Hematopoietic multipotent progenitor cell treated with erythropoietin and hydrocortisone succinate and interleukin-3 and kit ligand, for 6 days (in vitro differentiated cells): ENCODE measurements at places on chromosomes 6 and 20.

DNA sequence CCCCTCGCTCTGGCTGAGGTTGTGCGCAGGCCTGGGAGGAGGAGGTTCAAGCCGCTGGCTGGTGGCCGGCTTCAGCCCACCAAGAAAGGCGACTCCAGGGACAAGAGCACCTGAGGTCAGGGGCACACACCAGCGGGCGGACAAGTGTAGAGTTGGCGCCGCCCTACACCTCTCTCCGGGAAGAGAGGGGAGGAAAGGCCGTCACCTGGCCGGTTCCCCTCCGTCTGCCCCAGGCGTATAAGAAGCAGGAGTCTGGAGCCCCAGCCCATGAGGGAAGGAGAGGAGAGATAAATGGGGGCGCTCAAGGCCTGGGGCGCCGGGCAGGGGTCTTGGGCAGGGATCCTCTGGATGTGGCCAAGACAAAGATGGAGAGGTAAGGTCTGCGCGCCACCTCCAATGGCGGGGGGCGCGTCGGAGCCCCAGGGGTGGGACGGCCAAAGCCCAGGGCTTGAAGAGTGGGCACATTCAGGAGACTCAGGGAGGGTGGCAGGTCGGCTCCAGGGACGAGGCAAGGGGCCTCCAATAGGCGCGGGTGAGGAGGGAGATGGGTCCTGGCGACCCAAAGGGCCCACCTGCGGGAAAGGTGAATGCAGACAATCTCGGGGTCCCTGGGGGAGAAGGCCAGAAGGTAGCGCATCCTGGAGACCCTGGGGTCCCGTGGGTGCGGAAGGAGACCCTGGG lies 826 bp downstream of the RIMS4 start:
- DNase-seq = no peak

GRCh38 chr6:36371211-36371610 lies 16.3 kb downstream of the ETV7 start:
- DNase-seq = no peak

DNA sequence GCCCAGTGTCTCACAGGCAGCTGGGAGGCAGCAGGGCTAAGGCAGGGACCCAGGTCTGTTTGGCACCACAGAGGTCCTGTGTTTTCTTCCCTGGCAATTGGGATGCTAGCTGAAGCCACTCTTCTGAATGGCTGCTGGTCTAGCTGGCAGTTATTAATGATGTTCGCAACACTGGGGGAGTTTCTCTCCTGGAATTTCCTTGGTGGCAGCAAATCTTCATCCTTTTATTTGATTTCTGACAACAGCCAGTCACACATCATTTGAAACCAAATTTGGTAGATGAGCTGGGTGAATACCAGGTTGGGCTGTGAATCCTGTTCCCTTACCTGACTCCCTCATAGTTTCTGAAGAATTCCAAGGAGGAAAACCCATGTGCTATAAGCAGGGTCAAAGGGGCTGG lies 40.8 kb upstream of the SLC4A11 start:
- no peak for DNase-seq

GRCh38 chr20:59832406-59833363 lies 100.8 kb downstream of the SYCP2 start:
- DNase-seq = no peak

- no peak for DNase-seq
Measured at GRCh38 chr6:1500913-1501312, 108.8 kb upstream of the FOXC1 start.

DNA sequence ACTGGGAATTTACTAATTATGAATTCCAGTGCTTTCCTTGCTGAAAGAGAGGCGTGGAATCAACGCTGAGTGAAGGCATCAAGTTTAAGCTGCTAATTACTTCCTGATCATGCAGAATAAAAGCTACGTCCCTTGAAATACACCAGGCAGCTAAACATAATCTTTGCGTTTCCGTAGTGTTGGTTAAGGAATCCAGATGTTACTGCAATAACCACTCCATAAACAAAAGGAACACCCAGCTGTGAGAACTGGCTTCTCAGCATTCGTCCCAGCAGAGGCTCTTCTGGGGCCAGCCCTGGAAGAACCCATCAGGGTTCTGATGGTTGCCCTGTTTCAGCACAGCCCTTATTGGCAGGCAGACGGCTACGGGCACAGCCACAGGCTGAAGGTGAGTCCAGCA lies 111.4 kb downstream of the CDH26 start:
- no peak for DNase-seq

- DNase-seq = no peak
Measured at GRCh38 chr6:113709936-113710509, 147.1 kb upstream of the MARCKS start.

DNA sequence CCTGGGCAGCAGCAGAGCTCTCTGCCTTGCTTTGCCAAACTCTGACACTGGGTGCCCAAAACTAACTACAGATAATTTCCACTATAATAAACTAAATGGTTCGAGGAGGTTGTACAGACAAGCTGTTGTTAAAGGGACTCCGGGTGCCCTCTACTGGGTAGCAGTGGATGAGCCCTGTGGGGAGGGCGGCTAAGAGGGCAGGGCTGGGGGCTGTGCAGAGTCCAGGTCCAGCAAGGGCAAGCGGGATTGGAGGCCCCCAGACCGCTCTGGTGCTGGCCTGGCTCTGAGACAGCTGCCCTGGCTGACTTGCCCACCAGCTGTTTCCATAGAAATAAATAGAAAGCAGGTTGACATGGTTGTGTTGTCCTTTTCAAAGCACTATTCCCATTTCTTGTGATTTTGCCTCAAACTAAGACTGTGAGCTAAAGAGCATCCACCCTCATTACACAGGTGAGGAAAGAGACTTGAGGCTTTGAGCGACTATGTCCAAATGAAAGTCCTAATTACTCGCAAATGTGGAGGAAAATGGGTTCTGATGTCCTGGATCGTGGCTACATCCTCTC lies 167.6 kb upstream of the CST7 start:
- DNase-seq = peak; percentile 29

- no peak for DNase-seq
Measured at GRCh38 chr20:376089-376488, 4.5 kb upstream of the TRIB3 start.

GRCh38 chr6:1726341-1726768 lies 116.6 kb downstream of the FOXC1 start:
- no peak for DNase-seq

DNA sequence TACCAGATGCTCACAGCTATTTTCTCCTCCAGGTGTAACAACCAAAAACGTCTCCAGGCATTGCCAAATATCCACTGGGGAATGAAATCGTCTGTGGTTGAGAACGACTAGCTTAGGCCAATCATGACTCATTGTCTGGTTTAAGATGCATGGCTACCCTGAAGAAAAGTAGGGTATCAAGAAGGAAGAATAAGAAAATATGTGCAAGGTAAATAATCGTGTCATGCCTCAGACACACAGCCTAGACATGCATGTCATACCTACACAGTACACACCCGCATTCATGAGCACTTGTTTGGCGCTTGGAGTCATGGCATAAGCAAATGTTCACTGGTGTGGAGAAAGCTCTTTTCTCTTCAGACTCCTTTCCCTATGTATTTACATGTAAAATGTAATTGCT lies 745.7 kb downstream of the MAFB start:
- DNase-seq = no peak

DNA sequence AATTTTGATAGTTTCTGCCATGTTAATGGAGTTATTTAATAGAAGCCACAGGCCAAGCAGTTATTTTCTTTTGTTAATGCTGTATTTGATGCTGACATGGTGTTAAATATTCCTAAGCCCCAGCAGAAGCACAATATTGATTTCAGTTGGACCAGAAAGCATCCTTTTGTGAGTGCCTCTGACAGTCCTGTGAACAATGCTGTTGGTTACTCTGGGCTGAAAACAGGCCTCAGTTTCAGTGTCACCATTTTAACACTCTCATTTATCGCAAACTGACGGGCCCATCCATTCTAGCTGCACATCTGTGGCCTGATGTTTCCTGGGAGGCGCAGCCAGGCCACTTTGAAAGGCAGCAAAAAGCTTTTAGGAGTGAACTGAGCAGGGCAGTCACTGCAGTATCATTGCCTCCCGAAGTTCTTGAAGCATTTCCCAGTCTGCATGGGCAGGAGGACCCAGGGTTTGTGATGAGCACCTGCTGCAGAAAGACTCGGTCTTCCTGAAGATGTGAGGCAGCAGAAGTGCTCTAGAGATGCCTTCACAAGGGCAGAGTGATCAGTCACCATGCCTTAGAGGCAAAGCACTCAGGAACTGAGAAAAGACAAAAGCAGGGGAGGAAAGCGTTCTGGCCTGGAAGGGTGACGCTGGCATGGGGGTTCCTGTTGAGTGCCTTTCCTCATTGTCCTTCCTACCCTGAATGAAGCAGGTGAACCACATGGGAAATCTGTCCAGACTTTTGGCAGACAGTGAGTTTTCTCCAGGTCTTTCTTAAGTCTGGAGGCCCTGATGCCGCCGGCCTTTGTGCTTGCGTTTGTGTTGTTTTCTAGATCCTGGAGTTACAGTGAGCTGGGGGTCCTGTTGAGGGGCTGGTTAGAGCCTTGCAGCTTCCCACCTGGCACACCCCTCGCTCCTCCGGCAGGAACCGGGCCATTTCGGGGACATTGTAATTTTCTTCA lies 74.0 kb downstream of the ZDHHC14 start:
- DNase-seq = no peak

- peak; percentile 65 for DNase-seq
Measured at GRCh38 chr20:47677635-47678453, 107.4 kb downstream of the SULF2 start.

DNA sequence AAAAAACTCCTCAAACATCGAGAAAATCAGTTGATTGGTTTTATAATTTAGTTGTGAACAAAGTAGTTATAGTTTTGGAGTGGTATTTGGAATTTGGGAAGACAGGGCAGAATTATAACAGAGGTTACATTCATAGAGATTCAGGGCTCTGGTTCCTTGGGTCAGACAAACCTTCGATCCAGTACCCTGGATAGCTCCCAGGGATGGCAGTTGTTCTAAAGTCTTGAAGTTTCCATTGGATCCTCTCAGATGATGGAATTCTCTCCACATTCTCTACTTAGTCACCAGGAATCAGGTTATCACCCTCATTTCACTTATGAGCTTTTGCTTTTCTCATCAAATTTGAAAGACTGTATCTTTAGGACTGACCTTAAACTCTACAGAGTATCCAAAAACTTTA lies 285.1 kb downstream of the CENPW start:
- peak; percentile 10 for DNase-seq

GRCh38 chr6:17341891-17342290 lies 51.5 kb upstream of the CAP2 start:
- no peak for DNase-seq

DNA sequence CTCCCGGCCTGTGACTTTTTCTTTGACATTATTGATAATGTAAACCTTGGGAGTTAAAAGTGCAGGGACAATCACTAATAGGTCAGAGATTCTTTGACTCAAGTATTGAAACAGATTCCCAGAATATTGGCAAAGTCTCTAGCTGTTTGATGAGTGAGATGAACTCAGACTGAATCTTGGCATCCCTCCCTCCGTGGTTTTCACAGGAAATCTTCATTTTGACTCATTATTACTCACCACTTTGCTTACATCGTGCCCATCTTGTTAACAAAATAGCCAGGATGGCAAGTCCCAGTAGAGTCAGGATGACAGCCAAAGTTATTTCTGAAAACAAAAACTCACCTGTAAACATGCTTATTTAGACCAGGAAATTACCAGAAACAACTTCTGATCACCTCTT lies 2.0 kb downstream of the TSBP1 start:
- no peak for DNase-seq

GRCh38 chr6:93799226-93799625 lies 379.9 kb upstream of the EPHA7 start:
- no peak for DNase-seq

DNA sequence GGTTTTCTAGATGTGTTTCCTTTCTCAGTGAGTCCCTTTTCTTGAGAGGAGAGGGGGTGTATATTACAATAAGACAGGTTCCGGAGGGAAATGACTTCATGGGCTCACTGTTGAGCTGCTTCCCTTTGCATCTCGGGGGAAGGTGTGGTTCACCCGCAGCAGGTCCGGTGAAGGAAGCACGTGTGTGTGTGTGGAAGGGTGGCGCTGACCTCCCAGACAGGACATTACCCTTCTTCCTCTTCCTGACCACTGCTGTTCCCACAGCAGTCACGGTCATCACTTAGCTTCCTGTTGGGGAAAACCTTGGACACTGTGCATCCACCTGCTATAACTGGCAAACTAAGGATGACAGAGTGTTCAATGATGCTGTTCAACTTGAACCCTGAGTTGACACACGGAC lies 83.6 kb downstream of the PLEKHG1 start:
- DNase-seq = no peak

GRCh38 chr20:62824476-62825332 lies 7.9 kb downstream of the COL9A3 start:
- peak; percentile 71 for DNase-seq

GRCh38 chr6:134041093-134041492 lies 11.3 kb downstream of the SLC2A12 start:
- no peak for DNase-seq

GRCh38 chr20:52540509-52540908 lies 348.9 kb upstream of the ZFP64 start:
- no peak for DNase-seq

DNA sequence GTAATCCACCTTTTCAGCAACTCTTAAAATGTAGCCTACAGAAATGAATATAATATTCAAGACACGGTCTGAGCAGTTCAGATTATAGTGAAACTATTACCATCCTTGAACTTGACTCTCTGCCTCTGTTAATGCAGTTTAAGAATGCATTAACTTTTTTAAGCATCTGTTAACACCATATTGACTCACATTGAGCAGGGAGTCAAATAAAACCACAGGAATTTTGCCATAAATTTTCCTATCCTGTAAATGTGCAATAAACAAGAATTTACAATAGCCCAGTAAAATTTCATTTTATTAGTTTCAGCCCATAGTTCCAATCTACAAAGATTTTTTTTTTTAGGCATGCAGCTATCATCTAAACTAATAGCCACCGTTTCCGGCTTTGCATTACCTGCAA lies 239.2 kb upstream of the DEFB112 start:
- DNase-seq = no peak

GRCh38 chr20:23193801-23194384 lies 107.8 kb upstream of the CD93 start:
- peak; percentile 81 for DNase-seq

GRCh38 chr20:49207076-49207475 lies 12.1 kb upstream of the DDX27 start:
- DNase-seq = peak; percentile 58

- peak; percentile 9 for DNase-seq
Measured at GRCh38 chr20:7161690-7162089, 394.2 kb downstream of the BMP2 start.

DNA sequence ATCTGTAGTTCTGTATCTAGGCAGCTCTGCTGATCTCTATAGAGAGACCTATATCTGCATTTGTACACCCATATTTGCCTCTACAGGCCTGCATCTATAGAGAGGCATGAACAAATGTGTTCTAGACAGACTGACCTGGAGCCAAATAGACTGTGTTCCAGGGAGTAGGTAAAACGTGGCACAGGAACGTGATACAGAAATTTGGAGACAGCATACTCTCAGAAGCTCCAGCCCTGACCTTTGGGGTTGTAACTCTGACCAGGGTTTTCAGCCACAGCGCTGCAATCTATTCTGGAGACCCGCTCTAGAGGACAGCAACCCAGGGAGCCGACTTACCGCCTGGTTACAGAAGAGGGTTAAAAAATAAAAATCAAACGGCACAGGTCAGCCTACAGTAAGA lies 983 bp downstream of the RBBP9 start:
- DNase-seq = no peak
